T-helper 1 cell (primary cell): ENCODE measurements at places on chromosomes 5 and 9.

DNA sequence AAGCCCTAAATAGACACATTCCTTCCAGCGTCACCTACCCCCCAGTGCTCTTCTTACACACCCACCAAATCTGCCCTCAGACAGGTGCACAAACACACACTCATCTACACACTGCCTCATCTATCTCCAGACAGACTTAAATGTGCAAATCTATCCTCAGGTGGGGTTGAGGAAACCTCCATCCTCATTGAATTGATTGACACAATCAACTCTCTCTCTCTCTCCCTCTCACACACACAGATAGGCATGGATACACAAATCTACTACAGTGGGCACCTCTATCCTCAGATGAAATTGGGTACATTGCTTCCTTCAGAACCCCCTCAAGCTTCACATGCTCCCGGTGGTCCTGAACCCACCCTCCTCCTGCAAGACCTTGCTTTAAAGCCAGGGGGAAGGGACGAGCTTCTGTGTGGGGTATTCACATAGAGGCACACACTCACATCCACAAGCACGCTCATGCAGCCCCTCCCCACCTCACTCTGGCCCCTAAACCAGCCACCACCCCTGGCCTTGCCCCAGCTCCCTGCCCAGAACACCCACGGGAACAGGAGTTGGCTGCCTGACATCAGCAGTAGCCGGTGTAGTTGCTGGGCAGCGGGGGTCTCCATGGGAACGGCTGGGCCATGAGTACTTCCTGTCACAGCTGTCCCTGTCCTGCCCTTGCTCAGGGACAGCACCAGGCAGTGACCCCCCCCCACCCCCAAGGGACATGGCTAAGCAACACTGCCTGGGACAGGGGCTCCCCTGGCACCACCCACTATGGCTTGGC, 22.8 kb downstream of the PCDH1 start:
- no peak for DNase-seq

DNA sequence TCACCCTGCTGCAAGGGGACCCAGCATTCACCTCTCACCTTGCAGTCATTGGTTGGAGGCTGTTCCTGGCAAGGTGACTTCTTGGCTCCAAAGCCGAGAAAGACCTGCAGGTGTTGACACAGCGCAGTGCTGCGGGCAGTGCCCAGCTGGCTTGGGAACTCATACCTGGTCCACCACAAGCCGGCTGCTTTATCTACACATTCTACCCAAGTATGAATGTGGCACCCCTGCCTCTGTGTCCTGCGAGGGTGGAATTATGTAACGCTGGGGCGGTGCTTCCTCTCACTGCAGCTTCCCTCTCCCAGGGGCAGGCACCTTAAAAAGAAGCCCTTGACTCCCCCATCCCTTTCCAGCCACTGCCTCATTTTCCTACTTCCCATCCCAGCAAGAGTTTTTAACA, 2.5 kb upstream of the ZMYND19 start:
- DNase-seq = no peak

- no peak for DNase-seq
These were observed 56.2 kb downstream of the ABHD17B start for GRCh38 chr9:71854811-71855210.

DNA sequence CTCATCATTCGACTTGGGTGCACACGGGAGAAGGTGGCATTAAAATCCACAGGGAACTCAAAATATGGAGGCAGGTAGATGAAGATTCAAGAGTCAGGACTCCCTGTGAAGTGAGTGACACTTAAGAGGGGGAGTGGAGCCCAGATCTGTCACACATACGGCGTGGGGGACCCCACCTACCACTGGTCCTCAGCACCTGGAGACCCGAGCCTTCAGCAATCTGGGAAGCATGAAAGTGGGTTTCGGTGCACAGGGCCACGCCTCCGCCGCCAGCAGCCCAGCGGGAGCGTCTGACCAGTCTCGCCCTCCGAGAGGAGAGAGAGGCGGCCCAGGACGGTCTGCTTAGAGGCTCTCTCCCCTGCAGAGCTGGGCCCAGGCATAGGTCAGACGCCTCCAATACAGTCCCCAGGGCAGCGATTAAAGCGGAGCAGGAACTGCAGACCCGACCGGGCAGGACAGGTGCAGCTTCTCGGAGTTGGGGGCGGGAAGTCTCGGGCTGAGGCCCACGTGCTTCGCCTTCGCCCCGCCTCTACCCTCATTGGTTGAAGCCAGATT, 639 bp upstream of the SLC2A8 start:
- DNase-seq = no peak

GRCh38 chr5:133467826-133468463, 144.4 kb downstream of the FSTL4 start:
- no peak for DNase-seq

DNA sequence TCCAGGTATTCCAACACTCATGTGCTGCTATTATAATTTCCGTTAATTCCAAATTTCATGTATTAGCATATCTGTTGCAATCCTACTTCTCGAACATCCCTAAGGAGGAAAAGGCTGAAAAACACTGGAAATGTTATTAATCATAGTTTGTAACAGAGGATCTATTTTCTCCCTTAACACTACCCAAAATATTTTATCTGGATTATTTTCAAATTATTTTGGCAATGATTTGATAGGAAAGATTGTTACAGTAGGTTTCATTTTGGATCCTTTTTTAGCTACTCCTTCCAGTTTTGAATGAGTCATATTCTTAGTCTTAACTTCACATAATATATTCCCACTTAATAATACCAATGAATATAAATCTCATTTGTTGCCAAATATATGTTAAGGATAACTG, 13.9 kb upstream of the NAA35 start:
- no peak for DNase-seq

DNA sequence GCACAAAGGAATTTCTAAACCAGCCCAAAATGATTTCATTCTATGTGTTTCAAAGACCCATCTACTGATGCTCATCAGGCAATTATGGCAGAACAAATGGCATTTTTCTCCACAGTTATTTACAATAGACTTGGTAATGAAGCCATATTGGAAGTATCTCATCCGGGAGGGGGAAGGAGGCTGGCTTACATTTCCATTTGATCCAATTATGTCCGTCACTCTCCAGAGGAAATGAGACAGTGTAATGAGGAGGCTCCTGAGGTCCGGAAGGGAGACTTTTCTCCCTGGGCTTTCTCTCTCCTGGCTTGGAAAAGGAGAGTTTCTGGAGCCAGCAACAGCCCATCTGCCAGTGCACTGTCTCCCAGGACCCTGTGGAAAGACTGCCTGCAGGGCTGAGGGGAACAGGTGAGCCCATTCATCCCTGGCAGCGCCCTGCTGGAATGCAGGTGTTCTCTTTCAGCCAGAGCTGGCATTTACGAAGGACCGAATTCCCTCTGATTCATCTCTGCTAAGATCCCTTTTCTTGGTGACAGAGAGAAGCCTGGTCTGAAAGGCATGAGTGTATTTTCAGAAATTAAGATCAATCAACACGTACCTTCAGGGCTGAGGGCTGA, 54.9 kb upstream of the SAP30L start:
- DNase-seq = no peak

DNA sequence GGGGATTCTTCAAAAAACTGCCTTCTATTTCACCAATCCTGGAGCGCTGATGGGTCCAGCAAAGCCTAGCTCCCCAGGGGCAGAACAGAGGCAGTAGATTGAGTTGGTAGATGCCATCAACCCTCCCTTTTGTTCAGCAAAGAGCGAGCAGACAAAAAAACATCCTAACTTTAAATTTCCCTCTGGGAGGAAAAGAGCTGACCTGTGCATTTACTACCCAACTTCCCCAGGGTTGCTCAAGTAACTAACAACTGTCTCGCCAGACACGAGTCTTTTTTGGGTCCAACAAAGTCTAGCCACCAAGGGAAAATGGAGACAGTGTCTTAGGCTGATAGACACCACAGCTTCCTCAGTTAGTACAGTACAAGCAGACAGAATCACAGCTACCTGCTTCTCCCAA, 476.3 kb upstream of the GRIA1 start:
- DNase-seq = no peak

- no peak for DNase-seq
These were observed 147.6 kb downstream of the AUH start for GRCh38 chr9:91214086-91214485.

- no peak for DNase-seq
These were observed 19.5 kb upstream of the RPL26L1 start for GRCh38 chr5:172939611-172940267.
